ENCODE measurements at places on chromosomes 6 and 20.

DNA sequence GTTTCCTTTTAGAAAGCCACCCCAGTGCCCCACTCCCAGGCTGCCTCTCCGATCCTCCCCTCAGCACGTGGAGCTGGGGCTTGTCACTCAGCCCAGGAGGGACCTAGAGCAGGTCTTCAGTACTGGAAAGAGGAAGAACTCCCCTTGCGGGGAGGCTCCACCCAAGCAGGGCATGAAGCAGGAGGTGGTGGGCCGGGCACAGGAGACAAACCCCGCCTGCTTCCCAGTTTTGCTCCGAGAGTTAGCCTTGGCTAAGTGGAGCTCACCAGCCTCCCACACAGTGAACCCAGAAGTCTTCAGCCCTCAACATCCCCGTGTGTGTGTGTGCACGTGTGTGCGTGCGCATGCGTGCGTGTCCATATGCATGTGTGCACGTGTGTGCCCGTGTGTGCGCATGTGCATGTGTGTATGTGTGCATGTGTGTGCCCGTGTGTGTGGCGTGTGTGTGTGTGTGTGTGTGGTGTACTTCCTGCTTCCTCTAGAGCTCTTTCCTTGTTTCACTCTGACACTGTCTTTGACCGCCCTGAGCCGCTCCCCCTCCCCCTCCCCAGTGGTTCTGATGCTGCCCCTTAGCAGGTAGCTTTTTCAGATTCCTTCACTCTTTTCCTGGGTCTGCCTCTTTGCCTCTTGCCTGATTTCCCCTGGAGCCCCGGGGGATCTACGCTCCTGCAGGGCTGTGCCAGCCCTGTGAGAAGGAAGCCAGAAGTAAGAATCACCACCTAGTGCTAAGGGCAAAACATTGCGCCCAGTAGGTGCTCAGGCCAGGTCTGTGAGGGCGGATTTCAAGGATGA is 239.8 kb downstream of the CDC5L start:
- no peak for DNase-seq

DNA sequence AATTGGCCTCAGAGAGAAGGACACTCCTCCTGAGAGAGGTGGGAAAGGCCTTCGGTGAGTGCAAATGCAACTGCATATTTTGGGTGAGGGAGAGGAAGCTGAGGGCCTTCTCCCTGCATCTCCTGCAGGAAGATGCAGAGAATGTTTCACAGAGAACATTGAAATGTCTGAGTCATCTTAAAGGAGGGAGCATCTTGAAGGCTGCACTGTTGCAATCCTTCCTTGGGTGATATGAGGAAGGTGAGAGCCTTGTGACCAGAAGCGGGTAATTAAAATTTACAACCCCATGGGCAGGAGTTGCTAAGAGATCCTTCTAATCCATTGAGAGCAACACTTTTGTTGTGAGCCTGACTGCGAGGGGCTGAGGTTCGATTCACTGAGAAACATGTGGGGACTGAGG is 375.7 kb upstream of the MARCKS start:
- DNase-seq, result no peak

- no peak for DNase-seq
These were observed 7.0 kb upstream of the RIMS4 start for GRCh38 chr20:44817143-44817910.

GRCh38 chr6:157046776-157047175 is 269.6 kb downstream of the ARID1B start:
- no peak for DNase-seq

GRCh38 chr6:11542863-11543262 is 5.3 kb downstream of the TMEM170B start:
- DNase-seq, result no peak

DNA sequence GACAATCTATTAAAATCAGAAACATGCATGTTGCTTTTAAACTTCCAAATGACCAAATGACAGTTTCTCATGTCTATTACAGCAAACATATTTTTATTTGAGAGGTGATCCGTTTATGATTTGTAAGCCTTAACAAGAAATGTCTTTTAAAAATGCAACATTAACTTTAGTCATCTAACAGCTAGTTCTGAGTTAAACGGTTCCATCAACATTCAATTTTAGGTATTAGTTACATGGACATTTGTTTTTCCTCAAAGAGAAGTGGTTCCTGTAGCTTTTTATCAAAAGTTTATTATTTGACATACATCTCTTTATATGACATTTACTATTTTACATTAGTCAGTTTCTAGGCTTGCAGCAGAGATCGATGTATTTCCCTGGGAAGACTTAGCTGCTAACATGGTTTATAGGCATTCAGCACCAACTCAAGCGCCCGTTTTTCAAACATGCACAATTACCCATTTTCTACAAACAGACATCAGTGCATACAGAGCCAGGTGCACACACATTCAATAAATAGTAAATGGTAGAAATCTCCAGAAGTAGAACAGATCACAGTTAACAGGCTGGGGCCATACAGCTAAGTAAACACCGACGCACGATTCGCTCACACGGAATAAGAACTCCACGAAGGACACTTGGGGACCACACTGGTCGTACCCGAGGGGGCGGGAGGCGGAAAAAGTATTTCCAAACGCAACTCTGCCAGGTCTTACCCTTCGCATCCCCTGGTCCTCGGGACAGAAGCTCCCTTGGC is 882 bp downstream of the CNR1 start:
- no peak for DNase-seq

DNA sequence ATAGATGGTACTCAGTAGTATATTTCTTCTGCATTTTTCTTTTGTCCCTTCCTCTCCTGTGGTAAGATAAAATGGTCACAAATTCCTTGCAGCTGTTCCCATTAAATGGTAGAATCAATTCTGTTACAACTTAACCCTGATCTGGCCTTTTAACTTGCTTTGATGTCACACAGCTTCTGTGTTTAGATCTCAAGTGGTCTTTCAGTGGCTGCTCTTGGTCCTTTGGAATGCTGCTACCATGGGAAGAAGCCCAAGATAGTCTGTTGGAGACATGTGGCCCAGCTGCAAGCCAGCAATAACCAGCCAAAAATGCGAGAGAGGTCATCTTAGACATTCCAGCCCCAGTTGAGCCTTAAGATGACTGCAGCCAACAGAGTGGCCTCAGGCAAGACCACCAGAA is 429.7 kb downstream of the KIF16B start:
- no peak for DNase-seq

- DNase-seq, result no peak
These were observed 51.2 kb upstream of the SLC22A1 start for GRCh38 chr6:160070427-160070826.

GRCh38 chr6:12440981-12441380 is 150.8 kb downstream of the EDN1 start:
- DNase-seq, result no peak

GRCh38 chr20:23018432-23018831 is 16.7 kb upstream of the SSTR4 start:
- no peak for DNase-seq

DNA sequence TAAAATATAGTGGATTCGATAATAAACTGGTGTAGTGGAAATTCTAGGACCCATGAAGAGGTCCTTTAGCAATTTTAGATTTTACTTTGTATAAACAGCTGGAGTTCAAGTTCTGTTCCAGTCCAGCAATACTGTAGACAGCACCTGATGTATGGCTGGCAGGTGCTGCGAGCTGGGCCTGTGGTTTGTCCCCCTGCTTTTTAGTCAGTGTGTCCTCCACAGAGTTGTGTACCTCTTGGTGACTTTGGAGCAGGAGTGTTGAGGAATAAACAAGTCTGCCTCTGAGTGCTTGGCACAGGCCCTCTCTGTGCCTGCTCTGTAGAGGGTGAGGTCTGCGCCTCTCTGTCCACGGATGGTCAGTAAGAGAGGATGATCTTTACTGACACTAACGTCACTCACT is 13.8 kb downstream of the STX16 start:
- DNase-seq, result no peak

GRCh38 chr6:13447949-13448724 is 39.3 kb downstream of the GFOD1 start:
- no peak for DNase-seq

DNA sequence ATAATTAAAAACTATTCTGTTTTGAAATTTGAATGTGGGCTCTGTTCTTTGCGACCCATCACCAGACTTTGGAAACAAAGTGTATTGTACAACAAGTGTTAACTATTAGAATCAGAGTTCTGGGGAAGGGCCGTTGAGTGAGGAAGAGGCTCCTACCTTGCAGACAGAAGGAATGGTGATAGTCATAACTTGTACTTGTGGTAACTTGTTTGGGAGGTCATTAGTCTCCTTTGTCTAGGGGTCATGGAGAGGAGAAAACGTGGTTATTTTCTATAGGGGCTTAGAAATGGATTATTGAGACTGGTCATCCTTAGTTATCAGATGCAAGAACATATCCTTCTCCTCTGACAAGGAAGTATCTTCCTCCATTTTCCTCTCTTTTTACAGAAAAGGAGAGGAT is 174.8 kb downstream of the BMP2 start:
- DNase-seq, result no peak

DNA sequence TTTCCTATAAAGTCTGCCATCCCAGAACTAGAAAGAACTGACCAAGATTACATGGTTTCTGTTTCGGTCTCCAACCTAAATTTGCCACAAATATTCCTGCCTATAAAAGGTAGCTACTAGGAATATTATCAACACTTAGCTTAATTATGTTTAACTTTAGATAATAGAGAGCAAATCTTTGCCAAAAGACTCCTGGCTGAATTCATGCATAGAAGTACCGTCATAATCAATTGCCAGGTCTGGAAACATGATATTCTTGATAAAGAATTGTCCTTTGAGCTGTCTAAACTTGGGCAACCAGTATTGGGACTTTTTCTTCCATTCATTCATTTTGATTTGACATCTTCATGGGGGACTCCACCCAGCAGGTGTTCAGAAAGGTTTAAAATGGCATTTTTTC is 22.4 kb downstream of the CALHM6 start:
- DNase-seq, result no peak

- no peak for DNase-seq
These were observed 131.5 kb downstream of the MTHFD1L start for GRCh38 chr6:150996968-150997367.

DNA sequence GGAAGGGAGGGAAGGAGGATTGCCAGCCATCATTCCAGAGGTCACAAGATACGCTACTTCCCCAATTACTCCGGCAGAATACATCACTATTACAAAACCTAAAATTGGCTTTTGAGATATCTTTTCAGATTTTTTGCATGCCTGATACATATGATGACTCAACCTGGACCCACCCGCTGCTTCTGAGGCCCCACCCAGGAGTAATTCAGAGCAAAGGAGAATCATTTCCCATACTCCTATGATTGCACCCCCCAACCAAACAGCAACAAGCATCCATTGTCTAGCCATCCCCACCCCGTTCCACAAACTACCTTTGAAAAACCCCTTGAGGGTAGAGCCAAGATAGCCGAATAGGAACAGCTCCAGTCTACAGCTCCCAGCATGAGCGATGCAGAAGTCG is 163.5 kb upstream of the GJE1 start:
- DNase-seq, result no peak

DNA sequence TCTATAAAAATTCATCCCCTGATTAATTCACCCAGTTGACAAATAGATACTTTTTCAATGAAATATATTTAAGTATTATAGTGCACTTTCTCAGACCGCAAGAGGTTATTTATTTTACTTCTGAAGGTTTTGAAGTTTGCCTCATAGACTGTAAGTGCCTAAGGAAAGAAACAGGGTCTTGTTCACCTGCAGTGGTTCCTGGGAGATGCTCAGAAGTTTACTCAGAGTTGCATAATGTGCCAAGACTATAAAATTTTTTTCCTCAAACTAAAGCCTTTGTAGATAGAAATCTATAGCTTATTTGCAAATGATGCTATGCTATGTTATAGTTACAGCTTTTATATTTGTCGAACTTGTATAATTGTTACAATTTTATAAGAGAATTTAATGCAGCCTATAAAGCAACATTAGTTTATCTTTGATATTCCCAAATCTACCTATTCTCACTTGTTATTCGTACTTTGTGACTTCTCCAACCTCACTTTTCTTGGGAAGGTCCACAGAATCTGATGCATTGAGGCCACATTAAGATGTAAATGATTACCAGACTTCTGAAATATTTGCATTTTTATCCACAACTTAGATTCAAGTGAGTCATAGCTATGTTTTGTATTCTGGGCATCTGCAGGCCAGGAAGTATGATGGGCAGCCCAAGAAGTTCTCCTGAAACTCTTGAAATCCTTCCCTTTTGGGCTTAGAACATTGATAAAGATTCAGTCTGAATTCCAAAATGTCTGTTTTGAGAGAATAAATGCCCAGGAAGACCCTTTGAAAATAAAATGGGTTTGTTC is 35.7 kb downstream of the KCNQ5 start:
- no peak for DNase-seq

- DNase-seq, result no peak
These were observed 37.9 kb upstream of the TGM2 start for GRCh38 chr20:38202982-38203293.

- DNase-seq, result no peak
These were observed 60.9 kb upstream of the MAP7 start for GRCh38 chr6:136611133-136611532.

DNA sequence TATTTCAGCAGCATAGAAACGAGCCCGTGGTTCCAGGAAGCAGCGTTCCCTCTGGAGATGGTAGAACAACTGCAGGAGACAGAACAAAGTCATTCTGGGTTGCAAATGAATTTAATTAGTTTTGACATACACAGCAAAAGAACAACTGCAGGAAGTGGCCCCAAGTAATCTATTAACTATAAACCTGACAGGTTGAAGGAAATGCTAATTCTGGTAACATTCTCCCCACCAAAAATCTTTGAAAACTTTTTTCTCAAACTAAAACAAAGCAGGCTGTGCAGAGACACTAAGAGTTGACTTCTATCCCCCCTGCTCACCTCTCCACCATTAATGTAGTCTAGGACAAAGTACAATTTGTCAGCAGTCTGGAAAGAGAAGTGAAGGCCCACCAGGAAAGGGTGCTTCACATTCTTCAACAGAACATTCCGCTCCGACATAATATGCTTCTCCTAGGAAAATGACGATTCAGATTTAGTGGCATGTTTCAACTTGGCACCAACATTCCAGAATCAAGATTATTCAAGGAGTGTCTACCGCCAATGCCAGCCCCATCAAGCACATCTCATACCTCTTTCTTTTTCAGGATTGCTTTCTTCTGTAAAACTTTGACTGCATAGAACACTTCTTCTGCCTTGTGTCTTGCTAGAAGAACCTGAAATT is 120.4 kb upstream of the SLC2A12 start:
- no peak for DNase-seq

GRCh38 chr6:47114460-47114859 is 72.3 kb upstream of the ADGRF1 start:
- DNase-seq, result no peak

- DNase-seq, result no peak
These were observed 34.5 kb downstream of the LATS1 start for GRCh38 chr6:149683256-149683859.

- no peak for DNase-seq
These were observed 62.0 kb downstream of the CARMIL1 start for GRCh38 chr6:25341203-25341552.

All from stimulated activated CD8-positive, alpha-beta memory T cell treated with anti-CD3 and anti-CD28 coated beads, Interleukin-15, amount 100 ng/mL, for 24 hours (primary cell).